Pancreas (tissue), 10 donors: ENCODE measurements at places on chromosomes 11 and 22. TPM values are rescaled to one million over a fixed set of nuclear protein-coding genes. Genes with fewer than 3 reads are reported as not detected.

DNA sequence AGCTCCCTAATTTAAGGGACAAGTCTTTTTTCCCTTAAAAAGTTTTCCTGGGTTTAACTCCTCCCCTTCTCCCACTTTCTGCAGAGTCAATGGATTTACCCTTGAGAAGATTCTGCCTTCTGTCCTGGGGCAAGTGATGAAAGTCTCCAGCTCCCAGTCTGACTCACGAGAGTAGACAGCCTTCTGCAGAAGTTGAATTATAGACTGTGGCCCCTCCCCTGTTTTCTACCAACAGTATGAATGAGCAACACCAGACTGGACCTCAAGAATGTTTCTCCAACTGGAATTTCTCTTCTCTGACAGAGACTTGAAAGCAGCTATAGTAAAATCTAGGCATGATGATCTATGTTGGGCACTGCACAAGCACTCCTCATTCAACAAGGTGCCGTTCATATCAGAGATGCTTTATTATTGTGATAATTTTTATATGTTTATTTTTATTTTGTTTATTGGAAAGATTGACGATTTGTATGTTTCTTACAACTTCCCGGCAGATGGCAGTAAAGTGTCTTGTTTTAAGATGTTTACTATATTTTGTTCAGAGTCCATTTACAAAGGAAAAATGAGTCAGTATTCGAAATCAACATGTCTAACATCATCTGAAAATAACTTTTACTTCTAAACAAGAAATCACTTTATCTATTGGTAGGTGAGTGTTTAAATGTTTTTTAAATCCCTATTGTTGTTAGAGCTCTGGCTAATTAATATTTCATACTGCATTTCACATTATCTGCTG, 56.6 kb downstream of the LMO2 start:
- DNase-seq: no peak

DNA sequence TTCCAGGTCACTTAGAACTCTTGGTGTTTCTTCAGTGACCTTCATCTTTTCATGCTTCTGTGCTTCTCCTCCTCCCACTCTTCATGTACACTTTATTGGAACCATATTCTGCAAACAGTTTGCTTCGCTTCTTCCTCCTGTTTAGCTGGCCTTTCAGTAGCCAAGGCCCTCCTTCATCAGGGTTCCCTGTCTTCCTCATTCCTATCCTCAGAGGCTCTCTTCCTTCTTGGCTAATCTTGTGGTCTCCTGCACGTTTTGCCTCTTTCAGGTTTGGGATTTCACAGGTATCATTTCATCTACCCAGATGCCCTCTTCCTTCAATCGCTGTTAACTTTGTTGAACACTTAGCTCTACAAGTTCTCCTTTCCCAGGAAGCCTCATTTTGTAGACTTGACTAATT, 66.8 kb downstream of the DEPDC5 start:
- DNase-seq: no peak

DNA sequence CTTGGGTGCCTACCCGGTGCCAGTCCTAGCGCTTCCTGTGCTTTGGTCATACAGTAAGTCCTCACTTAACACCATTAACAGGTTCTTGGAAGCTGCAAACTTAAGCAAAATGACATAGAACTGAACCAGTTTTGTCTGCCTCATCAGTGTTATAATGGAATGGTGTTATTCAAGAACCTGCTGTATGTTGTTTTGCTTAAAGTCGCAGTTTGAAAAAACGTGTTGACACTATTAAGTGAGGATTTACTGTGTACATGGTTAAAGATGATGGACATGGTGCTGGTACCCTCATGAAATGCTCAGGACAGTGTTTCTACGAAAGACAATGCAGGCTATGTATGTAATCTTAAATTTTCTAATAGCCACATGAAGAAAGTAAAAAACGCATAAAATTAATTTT, 41.3 kb downstream of the PPP6R3 start:
- no peak for DNase-seq

GRCh38 chr11:89495951-89496350, 4.8 kb upstream of the NOX4 start:
- DNase-seq: no peak

GRCh38 chr11:117117681-117118080, 19.5 kb upstream of the SIK3 start:
- DNase-seq: no peak

DNA sequence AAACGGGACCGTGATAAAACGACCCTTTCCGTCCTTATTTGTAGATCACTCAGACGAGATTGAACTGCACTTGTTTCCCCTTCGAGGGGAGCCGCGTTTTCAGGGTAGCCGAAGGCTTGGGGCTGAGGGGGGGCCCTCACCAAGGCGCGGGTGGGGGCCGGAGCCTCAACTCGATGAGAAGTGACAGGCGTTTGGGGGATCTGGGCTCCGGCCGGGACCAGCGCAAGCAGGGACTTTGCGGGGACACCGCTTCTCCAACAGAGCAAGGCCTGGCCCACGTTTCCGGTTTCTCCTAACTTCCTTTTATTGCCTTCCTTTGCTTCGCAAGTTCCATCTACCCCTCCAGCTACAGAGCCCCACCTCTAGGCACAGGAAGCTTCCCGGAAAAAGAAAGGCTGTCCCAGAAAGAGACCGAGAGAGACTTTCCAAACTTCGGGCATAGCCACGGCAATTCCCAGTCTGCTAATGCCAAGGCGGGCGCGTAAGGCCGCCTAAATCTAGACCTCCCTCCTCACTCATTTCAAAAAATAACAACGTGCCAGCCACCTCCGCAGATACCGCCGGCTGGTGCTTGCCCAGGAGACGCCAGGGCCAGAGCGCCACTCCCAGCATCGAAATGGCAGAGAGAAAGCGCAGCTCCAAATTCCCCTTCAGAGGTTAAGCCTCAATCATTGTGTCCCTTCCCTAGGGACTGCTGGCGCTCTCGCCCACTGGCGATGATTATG, 6.6 kb downstream of the PAX6 start:
- no peak for DNase-seq

GRCh38 chr11:116683982-116684381, 88.8 kb downstream of the BUD13 start:
- DNase-seq: no peak

DNA sequence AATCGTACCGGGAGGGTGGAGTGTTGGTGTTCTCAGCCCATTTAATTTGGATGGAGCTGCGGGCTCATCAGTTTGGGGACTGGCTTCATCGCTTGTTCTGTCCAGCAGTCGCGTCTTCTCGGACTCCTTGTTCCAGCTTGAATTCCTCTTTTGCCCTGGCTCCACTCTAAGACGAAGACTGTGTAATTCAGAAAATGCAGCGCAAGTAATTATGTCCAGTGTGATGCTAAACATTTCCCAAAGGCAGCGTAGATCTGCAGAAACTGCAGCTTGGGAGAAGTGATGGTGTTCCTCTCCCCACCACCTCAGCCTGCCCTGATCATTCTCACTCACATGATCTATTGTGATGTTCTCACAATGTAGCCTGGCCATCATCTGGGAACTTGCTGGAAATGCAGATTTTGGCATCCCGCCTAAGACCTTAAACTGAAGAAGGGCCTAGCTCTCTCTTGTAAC, 666 bp downstream of the SLC25A18 start:
- DNase-seq: no peak

DNA sequence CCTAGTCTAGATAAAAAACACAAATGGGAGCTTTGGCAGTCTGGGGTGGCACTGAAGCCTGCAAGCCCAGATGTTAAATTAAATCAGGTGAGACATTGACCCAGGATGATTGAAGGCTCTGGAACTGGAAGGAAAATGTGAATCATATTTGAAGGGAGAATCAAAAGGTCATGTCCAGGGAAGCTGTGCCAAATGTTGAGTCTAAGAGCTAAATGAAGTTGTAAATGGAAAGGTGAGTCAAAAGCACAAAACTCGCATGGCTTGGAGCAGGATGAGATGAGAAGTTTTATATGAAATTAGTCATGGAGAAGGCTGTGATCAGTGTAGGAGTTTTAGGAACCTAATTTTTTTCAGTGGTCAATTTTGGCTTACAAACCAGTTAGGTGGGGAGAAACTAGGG, 301.1 kb downstream of the BLID start:
- DNase-seq: no peak

DNA sequence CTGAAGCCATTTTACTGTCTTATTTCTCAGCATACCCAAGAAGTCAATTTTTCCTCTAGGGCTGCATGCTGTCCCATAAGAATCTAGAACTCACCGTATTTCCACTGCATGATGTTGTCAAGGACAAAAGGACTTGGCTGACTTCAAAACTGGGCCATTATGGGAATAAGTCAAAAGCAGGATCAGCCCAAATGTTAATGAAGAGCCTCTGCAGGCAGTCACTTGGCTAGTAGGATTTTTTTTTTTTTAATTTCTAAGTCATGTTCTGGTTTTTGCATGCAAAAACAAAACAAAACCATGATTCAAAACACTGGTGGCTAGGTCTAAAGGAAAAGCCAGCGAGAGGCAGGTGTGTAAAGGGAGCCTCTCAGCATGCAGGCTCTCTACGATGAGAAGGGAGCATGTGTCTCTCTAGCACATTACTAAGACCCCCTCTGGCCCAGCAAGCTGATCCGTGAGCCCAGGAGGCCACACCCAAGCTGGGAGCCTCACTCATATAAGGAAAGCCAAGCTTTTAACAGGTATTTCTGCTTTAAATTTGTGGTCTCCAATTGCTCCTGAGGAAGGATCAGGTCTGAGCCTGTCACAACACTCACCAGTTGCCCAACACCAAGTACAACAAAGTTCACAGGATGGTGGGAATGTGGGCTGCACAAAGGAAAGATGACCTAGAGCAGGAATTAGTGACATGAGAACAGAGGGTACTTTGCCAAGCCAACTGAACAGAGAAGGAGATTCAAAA, 21.4 kb upstream of the STK33 start:
- DNase-seq: no peak

GRCh38 chr11:130022799-130023198, 20.2 kb upstream of the PRDM10 start:
- no peak for DNase-seq

- DNase-seq: no peak
Measured at GRCh38 chr22:43018615-43019014, 3.7 kb upstream of the PACSIN2 start.

MOV10L1 gene
- not detected for total RNA-seq

LARGE2 gene
- total RNA-seq: 19.2 TPM

SLC22A12 gene
- total RNA-seq: not detected

GPHA2 gene
- total RNA-seq: 16.3 TPM

ALDH3B2 gene
- total RNA-seq: 0.50 TPM
